ENCODE measurements at places on chromosomes 3 and 15. TPM values are rescaled to one million over a fixed set of nuclear protein-coding genes. Genes with fewer than 3 reads are reported as not detected.

GRCh38 chr3:129621626-129622225 is 15.2 kb upstream of the PLXND1 start:
- no peak for DNase-seq

GRCh38 chr3:142152384-142152783 is 3.0 kb upstream of the TFDP2 start:
- no peak for DNase-seq

Gene CLDN1
- not detected for total RNA-seq

DNA sequence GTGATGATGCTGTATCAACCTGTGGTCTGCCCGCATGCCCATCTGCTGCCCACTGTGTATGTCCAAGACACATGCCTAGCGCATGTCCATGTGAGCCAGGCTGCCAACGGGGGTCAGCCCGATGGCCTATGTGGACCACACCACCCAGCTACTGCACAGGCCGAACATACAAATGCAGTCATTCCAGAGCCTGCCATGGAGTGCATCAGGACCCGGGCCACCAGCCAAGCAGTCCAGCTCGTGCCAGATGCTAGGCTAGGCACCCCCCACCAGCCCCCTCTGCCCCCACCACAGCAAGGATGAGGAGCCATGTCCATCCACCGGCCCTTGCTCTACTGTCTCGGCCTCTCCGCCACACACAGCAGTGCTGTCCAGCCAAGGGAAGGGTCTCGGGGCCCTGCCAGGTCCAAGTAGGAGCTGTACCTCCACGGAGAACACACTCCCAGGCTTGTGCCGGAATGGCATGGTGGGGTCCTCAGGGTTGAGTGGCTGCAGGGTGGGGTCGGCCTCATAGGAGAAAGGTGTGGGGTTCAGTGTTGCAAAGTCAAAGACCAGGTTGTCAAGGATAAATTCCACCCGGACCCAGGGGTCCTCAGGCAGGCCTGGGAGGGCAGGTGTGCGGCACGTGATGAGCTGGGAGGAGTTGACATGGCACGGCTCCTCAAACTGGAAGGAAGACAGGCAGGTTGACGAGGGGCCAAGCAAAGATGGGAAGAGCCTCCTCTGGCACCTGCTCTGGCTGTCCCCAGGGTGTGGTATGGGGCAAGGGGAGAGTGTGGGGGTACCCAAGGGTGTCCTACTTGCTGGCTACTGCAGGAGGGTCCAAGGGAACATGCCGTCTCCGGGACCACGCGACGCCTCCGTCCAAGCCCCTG is 15.3 kb downstream of the PLXNB1 start:
- no peak for DNase-seq

DNA sequence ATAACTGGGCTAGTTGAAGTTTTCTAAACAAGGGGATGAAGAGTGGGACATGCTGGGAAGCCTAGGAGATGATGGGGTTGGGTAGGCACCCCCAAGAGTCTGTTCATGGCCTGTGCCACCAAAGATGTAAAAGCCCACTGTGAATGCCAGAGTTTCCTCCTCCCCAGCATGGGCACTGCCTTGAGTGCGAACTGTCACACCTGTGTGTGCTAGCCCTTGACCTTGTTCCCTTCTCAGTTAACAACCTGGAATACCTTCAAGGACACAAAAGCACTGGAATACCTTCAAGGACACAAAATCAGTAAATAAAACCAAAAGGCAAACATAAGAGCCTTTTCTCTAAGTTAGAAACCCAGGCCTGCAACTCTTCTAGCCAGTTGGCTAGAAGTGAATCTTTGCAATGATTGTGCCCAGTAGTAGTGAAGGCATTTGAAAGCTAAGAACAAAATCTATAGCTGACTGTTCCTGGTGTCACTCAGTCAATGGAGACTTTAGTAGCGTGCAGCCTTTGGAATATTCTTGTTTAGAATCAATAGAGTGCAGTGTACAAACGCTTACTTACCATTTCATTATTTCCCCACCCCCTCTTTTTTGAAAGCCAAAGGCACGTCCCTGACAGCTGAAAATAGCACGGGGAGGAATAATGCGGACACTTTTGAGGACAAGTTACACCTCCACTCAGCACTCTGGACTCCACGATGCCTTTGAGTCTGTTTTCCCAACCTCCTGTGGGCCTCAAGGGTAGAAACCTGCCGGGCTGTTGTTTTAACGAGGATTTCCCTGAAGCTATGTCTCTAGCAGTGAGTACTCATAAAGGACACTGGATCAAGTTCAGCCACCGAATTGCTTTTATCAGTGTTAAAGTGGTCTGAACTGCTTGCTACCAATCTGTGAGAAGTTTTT is 24.2 kb downstream of the PSMD6 start:
- DNase-seq = no peak

DNA sequence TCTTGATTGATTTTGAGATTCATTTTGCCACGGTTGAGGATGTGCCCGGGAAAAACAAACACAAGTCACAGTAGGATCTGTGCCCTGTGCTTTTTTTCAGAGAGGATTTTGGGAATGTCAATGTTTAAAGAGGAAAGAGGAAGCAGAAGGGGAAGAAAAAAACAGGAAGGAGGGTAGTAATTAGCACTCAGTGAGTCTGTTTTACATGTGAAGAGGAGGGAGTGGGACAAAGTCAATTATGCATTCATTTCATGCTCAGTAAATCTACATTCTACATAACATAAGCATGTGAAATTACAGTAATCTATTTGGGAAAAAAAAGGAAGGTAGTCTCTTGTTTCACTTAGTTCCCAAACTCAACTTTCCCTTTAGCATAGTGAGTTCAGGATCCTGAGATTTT is 18.3 kb upstream of the CD200 start:
- no peak for DNase-seq
